Stimulated activated CD4-positive, alpha-beta T cell treated with anti-CD3 and anti-CD28 coated beads, TNF-alpha, amount 100 ng/mL, for 4 hours (primary cell): ENCODE measurements at places on chromosomes 13 and 19.

DNA sequence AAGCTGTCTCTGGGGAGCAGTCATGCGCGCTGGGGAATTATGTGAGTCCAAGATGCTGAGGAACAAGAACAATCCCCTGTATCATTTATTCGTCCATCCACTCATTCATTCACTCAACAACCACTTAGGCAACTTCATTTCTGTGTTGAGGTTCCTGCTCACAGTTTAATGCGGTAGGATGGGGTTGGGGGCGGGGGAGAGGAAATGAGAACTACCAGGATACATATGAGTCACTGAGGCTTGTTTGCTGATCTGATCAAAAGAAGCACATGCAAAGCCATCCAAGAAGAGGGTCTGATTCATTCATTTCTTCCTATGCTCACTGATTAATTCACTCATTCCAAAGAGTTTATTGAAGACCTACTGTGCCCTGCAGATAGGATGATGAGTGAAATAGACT lies 20.9 kb downstream of the ZNF536 start:
- no peak for DNase-seq

GRCh38 chr19:6209233-6209632 lies 70.5 kb downstream of the MLLT1 start:
- DNase-seq = no peak

DNA sequence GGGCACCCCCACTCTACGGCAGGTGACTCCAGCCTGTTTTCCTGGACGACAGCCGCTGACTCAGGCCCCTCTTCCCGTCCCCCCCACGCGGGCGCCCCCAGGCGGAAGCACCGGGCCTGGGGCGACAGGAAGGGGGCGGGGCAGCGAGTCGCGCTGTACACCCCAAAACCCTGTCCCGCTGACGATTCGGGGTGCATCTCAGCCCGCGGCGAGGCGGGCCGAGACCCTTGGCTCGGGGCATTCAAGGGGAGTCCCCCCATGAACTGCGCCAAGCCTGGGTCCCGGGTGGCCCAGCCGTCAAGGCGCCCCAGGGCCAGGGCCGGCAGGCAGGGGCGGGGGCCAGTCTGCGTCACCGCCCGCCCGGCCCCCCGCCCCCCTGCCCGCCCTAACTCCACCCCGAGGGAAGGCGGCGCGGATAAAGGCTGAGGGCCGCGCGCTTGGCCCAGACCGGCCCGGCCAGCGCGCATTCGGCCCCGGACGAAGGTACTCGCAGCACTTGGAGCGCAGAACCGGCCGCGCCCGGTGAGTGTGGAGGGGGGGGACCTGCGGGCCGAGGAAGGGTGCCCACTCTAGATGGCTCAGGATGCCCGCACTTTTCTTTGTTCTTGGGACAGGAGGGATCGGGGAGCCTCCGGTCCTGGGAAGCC lies at the start of gene MIDN:
TSS of gene MIDN (plus strand) at position 445 of the 647 bp plus-strand sequence. CDS start 1,714 bp downstream, outside the sequence.
- DNase-seq = no peak

- DNase-seq = no peak
Observed at GRCh38 chr19:40705362-40705651, 11.4 kb downstream of the COQ8B start.

DNA sequence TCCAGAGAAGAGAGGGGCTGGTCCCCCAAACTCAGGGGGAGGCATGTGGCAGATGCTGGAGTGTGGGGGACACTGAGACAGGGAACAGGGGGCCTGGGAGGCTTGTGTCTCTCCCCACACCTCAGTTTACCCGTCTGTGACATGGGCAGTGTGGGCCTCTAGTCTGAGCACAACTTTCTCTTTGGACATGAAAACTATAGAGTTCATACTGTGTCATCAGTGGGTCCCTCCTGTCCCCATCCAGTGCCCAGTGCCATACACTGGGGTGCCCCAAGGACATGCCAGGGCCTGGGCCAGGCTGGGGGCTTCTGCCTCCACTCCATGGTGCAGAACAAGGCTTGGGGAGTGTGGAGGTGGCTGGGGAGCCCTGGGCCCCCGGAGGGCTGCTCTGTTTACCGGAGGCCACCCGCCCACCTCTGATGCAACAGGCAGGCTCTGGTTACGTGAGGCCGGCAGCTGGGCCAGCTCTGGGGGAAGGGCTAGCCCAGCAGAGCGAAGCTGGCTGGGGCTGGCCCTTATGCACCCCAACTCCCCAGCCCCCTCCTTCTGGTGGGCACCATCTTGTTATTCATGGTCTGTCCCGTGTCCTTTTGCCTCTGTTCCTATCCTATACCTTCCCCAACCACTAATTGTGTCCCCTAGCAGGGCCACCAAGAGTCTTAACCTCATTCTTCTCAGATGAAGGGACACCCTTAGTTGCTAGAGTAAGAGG lies 1.9 kb upstream of the MEF2B start:
- DNase-seq = no peak

DNA sequence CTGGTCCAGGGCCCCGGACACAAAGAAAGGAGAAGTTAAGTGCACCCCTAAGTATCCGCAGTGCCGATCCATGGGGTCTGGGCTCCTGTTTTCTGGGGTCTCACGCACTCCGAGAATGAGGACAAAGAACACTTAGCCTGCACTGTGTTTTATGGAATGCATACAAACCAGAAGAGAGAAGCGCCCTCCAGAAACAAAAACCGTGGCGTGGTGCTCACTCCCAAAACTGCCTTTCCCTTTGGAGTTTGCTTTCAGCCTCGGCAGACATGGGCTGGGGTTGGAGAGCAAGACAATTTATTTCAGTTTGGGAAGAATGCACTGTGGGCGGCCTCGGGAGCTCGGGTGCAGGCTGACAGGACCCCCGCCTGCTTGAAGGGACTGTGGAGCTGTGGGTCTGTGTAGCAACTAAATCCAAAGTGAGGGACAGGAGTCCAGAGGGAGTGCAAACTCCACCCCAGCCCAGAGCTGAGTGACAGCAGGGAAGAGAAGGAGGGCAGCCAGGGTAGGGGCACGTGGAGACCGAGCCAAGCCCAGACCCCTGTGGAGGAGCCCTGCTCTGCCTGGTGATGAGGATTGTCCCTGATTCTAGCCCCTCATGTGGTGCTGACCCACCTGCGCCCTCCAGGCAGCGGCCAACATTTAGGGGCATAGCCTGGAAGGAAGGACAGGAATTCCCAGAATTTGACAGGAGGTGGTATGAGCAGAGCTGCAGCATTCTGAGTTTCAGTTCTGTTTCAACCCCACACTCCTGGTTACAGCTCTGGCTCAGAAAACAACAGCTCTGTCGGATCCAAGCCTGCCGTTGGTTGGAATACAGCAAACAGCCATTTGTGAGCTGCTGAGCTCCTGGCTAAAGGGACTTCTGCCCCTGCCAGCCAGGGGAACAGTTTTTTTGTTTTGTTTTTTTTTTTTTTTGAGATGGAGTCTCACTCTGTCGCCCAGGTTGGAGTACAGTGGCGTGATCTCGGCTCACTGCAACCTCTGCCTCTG lies 37.8 kb upstream of the POP4 start:
- DNase-seq = no peak

GRCh38 chr13:30466841-30467252 lies 1.1 kb upstream of the HMGB1 start:
- DNase-seq = no peak

DNA sequence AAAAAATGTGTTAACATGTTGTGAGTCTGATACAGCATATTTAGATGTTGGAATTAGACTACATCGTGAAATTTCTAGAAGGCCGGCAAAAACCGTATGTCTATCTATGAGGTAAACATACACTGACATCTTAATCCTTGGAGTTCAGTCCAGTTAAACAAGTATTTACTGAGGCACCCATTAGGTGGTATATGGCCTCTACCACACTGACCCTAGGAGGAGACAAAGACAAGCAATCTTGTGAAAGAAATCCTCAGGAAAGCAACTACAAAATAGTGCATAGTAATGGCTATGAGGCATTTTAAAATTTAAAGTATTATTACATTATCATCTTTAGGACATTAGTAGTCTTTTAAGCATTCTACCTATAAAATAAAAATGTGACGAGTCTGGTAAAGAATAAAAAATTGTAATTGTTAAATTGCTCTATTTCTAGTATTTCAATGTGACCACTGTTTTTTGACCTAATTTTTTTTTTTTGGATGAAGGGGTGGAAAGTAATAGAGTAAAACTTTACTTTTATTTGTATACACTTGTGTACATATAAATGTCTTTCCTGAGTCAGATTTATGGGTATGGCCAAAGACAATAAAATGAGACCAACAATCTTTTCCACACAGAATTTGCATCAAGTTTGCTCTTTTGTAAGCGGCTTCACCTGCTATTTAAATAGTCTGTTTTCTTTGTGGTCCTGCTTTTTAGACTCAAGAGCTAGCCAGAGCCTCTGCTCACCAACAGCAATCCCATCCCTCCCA lies 50.5 kb downstream of the KATNAL1 start:
- DNase-seq = no peak

DNA sequence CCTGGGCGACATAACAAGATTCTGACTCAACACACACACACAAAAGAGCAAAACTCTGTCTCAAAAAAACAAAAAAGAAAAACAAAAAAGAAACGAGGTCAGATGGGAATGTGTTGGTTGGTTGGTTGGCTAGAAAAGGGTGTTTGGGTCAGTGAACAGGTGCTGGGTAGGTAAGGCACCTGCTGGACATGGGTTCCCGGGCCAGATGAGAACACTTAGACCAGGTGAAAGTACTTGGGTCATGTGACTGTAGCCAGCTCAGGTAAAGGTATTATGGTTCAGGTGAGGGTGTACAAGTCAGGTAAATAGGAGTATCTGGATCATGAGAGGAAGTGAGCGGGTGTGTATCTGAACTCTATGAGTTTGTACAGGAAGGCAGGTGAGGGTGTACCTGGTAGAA lies 14.5 kb upstream of the ZNF414 start:
- DNase-seq = no peak

DNA sequence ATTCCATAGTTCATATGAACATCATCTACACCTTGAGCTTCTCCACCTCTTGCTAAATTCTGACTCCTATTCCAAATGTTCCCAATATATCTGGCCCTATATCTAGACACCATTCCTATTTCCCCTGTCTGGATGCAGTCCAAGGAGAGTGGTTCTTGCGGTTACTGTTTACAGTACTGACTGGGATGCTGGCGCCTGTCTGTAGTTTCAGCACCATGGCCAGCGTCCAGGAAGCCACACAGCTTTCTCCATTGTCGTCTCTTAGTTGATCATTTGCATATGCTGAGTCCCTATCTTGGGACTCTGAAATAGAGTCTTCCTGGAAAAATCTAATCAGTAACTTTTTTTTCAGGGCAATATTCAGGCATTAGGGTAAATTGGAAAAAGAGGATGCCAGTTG lies 14.9 kb downstream of the LAIR2 start:
- no peak for DNase-seq

DNA sequence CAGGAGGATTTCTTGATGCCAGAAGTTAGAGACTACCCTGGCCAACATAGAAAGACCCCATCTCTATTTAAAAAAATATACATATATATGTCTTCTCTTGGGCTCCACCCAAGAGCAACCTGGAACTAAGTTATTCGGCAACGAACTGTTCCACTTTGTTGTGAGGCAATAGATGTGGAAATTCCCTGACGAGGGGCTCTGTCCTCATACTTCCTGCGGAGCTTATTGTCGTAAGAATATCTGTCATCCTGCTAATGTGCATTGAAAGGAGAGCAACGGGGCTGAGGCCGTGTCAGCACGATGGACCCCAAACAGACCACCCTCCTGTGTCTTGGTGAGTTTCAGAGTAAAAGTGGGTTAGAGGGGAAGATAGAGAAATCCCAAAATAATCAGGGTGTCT lies at the start of gene FCAR:
TSS of gene FCAR (plus strand) at position 246 of the 400 bp plus-strand sequence. CDS start at position 301, 55 bp downstream.
- no peak for DNase-seq

DNA sequence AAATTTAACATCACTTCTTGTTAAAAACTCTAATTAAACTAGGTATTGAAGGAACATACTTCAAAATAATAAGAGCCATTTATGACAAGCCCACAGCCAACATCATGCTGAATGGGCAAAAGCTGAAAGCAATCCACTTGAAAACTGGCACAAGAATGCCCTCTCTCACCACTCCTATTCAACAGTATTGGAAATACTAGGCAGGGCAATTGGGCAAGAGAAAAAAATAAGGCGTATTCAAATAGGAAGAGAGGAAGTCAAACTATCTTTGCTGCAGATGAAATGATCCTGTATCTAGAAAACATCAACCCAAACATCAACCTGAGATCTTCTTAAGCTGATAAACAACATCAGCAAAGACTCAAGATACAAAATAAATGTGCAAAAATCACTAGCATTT lies 15.6 kb upstream of the LILRB1 start:
- DNase-seq = no peak

DNA sequence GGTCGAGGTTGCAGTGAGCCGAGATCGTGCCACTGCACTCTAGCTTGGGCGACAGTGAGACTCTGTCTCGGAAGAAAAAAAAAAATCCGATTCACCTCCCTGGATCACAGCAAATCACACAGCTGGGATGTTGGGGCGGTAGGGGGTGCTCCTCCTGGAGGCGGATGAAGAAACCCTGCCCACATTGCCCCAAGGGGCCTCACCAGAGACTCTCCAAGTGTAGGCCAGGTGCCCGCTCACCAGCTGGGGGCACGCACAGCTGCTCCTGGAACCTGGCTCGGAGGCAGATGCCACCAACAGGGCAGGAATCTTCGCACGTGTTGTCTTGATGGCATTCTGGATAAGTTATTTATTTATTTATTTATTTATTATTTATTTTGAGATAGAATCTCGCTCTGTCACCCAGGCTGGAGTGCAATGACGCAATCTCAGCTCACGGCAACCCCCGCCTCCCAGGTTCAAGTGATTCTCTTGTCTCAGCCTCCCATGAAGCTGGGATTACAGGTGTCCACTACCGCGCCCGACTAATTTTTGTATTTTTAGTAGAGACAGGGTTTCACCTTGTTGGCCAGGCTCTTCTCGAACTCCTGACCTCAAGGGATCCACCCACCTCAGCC lies 3.1 kb downstream of the UQCR11 start:
- no peak for DNase-seq

- no peak for DNase-seq
Observed at GRCh38 chr13:110641055-110642015, 26.0 kb downstream of the NAXD start.

DNA sequence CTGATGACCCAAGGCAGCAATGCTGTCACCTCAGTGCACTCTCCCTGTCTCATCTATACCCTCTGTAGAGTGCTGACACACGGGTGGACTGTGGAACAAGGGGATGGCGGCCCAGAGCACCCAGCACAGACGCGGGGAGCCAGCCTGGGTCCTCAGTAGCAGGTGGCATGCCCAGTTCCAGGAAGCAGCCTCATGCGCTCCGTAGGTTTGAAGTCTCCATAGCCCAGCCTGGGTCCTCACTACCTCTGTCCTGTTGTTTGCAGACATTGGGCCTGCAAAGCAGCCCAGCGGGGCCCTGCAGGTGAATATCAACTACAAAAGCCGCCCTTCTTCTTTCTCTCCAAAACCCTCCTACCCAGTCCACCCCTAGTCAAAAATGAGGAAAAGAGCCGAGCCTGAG lies 5.0 kb upstream of the SLC7A9 start:
- DNase-seq = no peak

DNA sequence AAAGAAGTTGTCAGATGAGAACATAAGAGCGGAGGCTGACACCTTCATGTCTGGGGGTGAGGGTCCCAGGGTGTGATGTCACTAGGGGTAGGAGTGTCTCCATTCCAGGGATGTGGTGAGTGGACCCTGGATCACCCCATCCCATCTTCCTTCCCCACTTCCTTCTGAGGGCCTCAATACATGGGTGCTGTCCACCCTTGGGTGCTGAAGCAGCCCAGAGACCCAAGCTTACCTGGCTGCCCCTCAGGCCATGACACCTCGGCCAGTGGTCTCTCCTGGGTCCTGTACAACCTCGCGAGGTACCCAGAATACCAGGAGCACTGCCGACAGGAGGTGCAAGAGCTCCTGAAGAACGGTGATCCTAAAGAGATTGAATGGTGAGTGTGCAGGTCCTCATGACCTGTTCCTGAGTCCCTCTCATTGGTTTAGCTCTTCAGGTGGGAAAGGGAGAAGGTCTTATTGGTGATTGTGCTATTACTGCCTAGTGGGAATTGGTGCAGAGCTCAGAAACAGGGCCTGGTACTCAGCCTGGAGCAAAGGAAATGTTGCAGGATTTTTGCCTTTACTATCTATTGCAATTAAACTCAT lies 37.7 kb upstream of the CYP4F8 start:
- DNase-seq = no peak
